Astrocyte of the cerebellum (primary cell): ENCODE measurements at places on chromosomes 2 and 18.

DNA sequence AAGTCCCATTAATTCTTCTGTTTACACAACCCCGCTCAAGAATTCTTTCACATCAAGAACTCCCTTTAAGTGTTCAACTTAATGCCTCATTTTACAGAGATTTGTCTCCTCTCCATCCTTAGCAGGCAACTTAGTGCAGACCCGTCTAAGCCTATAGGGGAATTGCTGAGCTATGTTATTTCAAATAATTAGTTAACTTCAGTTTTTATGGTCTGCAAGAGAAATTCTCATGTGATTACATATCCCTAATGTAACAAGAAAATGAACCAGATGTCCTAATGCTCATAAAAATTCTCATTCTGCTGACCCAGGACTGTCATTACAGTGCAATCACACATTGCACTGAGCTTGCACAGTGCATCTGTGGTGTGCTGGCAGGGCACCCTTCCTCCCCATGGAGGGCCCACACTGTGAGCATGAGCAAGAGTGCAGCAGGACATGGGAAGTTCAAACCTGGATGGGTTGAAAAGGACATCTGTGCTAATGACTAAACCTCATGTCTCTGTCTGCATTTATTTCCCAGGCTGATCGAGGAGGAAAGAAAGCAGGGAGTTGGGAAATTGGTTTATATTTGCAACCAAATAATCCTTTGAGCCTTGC lies 97.1 kb downstream of the COL5A2 start:
- DNase-seq, result no peak

- DNase-seq, result no peak
Measured at GRCh38 chr18:12038082-12038638, 55.5 kb upstream of the ANKRD62 start.

DNA sequence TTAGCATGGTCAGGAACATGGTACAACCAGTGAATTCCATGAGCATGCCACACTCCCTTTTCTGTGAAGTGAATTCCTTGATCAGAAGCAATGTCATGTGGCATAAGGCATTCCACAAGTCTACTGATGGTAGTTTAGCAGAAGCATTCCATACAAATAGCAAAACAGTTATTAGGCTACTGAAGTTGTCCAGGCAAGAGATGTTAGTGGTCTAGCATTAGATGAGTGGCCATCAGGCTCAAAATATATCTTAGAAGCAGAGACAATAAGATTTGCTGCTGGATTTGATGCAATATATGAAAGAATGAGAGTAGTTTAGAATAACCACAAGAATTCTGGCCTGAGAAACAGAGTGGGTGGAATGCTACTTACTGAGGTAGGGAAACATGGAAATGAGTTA lies 355.3 kb upstream of the NRXN1 start:
- DNase-seq, result peak; percentile 59

GRCh38 chr2:28274911-28275685 lies 117.6 kb upstream of the FOSL2 start:
- peak; percentile 73 for DNase-seq

DNA sequence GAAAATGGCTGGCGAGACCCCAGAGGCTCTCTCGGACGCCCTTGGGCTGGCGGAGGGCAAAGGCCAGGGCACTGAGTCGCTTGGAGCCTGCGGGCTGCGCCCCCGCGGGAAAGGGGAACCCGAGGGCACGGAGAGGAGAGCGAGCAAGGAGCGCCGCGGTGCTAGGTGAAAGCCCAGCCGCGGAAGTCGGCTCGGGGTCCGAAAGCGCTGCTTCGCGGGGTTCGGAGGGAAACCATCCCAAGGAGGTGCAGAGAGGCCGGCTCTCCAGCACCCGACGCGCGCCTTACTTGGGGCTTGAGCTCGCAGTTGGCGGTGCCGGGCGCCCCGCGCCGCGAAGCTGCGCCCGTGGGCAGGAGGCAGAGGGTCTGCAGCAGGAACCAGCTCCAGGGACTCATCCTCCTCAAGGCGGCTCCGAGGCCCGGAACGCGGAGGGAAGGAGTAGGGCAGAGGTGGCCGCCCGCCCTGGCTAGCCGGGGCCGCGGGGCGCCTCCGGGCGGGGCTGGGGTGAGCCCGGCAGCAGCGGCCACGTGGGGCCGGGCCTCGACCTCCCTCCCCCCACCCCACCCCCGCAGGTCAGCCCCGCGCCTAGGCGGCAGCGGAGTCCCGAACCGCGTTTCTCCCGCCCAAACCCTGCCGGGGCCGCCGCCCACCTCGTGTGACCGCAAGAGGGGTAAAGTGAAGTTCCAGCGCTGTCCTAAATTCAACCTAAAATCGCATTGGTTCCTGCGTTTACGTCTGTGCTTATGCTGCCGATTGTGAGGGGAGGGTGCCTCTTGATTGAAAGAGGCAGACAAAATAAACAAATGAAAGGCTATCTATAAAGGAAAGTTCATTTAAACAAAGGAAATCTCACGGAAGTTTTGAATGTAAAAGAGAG lies at the start of gene TRABD2A:
Gene TRABD2A, minus strand, starts transcription at position 440 of the 877 bp plus-strand sequence. Its CDS starts 45 bp downstream, at position 395.
- no peak for DNase-seq

GRCh38 chr2:100223502-100223901 lies 81.1 kb upstream of the AFF3 start:
- DNase-seq, result no peak

DNA sequence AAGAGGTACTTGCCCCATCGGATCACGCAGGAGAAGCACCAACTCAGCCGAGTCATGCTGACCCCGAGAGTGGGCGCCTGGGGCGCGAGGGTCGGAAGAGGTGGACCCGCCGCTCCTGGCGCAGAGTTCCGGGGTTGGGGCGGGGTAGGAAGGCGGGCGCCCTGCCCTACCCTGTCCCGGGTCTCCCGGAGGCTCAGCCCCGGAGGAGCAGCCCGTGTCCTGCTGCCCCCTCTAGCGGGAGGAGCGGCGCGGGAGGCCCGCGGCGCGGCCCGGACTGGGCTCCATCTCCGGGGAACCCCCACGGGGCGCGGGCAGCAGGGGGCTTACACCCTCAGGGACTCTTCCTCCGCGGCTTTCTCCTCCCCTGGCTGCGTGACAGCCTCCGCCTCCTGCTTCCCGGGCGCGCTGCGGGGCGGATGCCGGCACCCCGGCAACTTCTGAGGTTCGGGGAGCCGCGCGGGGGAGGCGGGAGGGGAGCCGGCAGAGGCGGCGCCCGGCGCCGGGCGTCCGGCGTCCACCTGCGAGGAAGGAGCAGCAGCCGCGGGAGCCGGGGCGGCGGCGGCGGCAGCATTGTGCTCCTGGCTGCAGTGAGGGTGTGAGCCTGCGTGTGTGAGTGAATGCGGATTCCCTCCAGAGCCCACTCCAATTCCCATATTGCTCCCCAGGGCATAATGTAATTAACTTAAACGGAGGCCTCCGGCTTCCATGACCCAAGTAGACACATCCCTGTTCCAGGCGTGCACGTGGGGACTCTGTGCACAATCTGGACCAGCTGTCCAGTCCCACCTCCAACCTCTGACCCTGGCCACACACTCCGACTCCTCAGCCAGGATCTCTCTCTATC lies 7.6 kb upstream of the TNS1 start:
- no peak for DNase-seq

DNA sequence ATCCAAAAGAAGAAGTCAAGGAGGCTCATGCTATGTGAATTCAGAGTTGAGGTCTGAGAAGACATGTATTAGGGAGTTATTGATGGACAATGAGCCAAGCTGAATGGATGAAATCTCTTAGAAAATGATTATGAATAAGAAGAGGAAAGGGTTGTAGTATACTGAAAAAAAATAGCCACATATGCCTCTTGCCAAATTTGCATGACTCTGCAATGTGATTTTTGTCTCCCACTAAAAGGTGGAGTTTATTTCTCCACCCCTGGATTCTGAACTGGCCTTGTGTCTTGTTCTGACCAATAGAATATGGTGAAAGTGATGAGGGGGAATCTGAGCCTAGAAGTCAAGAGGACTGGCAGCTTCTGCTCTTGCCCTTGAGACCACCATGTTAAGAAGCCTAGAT lies 8.6 kb upstream of the ERICH2 start:
- DNase-seq, result no peak

DNA sequence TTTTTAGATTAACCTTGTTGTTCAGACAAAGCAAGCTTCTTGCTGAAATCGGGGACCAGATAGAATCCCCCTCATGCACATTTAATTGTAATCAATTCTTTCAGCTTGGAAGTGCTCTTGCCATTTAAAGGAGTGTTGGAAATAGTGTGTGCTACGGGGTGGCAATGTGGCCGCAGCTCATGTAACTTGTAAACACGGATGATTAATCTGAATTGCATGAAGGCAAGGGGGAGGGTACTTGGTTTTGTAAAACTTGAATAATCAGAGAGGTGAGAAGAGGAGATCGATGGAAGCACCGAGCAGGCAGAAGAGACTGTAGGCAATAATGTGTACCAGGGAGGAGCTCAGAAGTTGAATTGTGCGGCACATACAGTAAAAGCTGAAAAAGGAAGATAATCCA lies 273.5 kb downstream of the PTGR3 start:
- no peak for DNase-seq

DNA sequence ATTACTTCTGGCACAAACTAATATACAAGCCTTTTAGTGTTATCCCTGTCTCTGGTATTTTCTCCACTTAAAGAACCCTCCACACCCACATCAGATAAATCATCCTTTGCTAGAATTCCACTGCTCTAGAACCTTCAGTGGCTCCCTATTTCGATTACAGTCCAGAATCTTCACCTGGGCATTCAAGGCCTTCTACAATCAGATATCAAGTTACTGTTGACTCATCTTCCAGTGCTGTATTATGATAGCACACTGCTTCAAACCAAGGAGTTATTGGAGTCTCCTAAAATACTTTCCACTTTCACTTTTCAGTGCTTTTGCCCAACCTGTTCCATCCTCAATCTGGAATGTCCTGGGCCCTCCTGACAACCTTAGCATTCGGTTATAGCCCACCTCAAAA lies 3.4 kb downstream of the CGREF1 start:
- DNase-seq, result no peak

GRCh38 chr18:8889489-8889888 lies 184.1 kb downstream of the MTCL1 start:
- peak; percentile 41 for DNase-seq

- no peak for DNase-seq
Measured at GRCh38 chr2:178380763-178381162, 70.2 kb downstream of the PRKRA start.
